ENCODE measurements at places on chromosomes 1 and 21. TPM values are rescaled to one million over a fixed set of nuclear protein-coding genes. Genes with fewer than 3 reads are reported as not detected.

GRCh38 chr1:20601129-20601825 lies 12.4 kb downstream of the CDA start:
- no peak for DNase-seq

DNA sequence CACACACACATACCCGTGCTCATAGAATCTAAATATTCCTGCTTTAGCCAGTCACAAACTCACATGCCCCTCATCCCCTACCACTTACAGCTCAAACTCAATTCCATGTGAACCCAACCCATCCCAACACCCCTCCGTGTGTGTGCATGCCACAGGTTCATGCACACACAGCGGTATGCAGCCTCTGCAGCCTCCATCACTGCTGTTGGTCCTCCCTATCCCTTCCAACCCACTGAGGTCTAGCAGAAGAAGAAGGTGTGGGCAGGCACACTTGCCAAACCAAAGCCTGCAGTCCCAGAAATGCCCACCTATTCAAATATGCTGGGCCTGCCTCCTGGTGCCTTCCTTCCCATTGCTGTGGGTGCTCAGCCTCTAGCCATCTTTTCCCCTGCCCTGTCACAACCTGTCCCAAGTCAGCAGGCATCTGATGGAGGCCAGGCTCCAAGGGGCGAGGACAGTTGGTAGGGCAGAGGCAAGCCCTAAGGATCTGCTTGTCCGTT lies 26.2 kb downstream of the SLC2A1 start:
- DNase-seq: no peak

DNA sequence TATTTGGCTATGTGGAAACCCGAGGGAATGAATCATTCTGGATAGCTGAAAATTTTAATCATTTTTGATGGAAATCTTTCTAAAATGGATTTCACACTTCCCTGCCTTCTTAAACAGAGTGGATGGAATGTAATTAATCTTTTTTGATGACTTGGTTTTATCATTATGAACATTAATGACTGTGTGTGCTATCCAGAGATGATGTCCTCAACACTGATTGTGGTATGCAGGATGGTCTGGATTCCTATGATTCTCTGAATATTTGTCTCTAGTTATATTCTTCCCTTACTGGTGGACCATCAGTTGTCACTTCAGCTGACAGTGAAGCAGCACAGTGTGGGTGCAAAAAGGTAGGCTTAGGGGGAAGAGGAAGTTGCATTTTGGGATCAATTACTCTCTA lies 513.5 kb downstream of the LMO4 start:
- DNase-seq: no peak

- DNase-seq: no peak
These were observed 47.6 kb downstream of the PKN2 start for GRCh38 chr1:88731475-88732269.

DNA sequence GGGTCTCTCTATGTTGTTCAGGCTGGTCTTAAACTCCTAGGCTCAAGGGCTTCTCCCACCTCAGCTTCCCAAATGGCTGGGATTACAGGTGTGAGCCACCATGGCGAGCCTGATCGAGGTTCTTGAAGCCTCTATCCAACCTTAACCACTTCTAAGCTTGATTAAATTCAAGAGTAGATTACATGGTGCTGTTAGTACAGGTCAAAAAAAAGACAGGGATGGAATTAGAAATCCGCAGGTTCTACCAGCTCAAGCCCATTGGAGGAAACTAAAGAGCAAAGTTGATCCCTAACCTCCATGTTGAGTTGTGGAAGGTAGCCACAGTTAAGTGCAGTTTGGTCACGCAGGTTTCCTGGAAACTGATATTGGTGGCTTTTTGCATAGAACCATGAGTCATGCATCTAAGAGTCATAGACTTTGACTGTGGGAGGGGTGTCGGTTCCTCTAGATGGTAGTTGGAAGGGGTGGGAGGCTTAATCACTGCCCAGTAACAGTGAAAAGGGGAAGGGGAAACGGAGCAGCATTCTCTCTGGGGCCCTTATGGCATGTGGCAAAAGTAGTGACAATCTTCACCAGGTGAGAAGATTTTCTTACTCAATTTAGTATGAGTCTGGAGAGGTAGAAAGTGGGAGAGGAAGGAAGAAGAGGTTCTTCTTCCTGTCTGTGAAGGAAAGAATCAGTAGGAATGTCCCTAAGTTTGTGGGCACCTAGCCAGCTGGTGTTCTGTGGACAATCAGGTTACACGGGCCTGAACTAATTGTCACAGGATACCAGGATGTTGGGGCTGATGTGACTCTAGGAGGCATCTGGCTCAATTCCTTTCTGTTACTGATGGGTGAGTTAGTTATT lies 7.0 kb downstream of the CD53 start:
- DNase-seq: no peak

DNA sequence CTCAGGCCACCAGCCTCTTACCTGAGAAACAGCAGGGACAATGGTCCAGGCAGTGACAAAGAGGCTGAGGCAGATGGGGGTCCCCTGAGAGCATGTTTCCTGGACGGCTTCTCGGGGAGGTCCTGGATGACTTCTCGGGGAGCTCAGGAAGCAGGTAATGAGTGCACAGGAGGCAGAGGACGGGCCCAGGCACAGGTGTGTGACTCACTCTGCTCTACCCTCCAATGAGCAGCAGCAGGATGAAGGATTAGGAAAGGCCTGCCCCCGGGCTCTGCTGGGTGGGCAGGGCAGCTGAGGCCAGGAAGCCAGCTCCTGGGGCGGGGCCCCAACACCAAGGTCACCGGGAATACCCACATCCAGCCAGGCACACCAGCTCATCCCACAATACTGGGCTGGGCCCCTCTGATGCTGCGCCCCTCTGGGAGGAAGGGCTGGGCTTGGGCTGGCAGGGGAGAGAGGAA lies 17.2 kb upstream of the PTAFR start:
- DNase-seq: no peak

- no peak for DNase-seq
These were observed 149.3 kb upstream of the C8B start for GRCh38 chr1:57115030-57115614.

DNA sequence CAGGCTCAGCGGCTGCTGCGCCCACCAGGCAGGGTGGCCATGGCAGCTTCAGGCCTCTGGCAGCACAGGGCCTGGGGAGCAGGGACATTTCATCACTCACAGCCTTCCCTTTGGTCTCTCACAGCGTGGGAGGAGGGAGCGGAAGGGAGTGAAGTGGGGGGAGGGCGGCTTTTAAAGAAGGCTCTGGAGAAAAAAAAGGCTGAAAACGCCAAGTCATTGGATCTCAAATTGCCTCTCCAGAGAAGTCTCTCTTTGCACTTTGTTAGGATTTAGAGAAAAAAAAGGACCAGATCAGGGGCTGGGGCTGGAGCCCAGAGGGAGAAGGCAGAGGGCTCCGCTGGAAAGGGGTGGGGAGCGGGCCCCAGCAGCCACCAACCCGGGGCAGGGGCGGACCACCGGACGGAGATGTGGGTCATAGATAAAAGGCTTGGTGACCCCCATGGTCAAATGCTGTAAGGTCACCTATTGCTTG lies 209.9 kb downstream of the GRIK3 start:
- DNase-seq: no peak

GRCh38 chr1:233652526-233652925 lies 38.6 kb downstream of the KCNK1 start:
- no peak for DNase-seq

NUAK2 gene
- 32.7 TPM for total RNA-seq
